Common myeloid progenitor, CD34-positive (primary cell): ENCODE measurements at places on chromosomes 3 and 15.

DNA sequence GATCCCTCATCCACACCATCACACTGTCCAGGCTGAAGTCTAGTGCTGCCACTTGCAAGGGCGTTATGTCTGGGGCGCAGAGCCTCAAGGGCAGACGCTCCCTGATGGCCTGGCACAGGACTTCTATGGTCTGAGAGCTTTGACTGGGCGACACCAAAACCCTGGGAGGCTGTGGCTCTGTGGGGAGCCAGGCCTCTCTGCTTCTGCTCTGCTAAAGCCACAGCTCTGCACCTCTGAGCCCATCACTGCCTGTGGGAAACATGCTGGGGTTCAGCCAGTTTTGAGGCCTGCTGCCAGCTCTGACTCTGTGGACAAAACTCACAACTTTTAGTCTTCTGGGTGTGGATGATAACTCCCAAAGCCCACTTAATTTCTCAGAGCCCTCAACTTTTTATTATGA is 6.3 kb upstream of the LCTL start:
- no peak for DNase-seq

- DNase-seq = no peak
Measured at GRCh38 chr3:42996633-42997075, 17.5 kb downstream of the GASK1A start.

- DNase-seq = no peak
Measured at GRCh38 chr3:148625991-148626390, 71.7 kb upstream of the AGTR1 start.

GRCh38 chr15:68618394-68618793 is 39.6 kb downstream of the CORO2B start:
- no peak for DNase-seq

- DNase-seq = no peak
Measured at GRCh38 chr3:46289551-46289950, 47.3 kb downstream of the CCR3 start.

DNA sequence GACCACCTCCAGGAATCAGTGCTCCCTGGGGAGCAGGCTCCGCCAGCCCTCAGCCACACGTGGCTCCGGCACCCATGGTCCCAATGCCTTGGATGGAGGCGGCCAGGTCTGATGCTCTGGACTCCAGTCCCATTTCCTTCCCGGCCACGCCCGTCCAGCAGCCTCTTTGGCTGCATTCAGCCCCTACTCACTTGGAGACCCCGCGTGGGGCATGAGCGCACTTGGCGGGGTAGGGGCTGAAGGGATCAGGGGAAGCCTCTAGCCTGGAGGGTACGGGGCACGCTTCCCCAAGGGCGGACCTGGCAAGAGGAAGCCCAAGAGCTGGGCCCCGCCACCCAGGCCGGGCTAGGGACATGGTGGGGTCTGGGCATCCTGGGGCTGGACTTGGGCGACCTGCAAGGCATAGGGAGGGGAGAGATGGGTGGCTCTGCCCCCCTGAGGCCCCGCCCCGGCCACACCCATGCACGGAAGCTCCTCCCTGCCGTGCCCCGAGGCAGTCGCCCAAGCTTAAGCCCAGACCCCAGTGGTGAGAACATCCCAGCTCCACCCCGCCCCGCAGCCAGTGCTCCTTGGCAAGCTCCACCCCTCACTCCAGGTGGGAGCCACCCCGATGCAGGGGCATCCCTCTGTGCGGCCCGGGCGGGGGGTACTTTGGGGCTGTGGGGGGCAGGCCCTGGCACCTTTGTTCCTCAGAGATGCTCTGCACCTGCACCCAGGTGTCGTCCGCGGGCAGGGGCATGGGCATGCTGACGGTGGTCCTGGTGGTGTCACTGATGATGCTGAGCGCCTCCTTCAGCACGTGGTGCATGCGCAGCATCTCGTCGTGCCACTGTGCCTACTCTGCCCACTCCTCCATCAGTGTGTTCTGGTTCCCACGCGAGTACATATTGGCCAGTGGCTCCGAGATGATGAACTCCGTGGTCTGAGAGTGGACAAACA is 163.5 kb downstream of the GOLGA6L4 start:
- DNase-seq = no peak

DNA sequence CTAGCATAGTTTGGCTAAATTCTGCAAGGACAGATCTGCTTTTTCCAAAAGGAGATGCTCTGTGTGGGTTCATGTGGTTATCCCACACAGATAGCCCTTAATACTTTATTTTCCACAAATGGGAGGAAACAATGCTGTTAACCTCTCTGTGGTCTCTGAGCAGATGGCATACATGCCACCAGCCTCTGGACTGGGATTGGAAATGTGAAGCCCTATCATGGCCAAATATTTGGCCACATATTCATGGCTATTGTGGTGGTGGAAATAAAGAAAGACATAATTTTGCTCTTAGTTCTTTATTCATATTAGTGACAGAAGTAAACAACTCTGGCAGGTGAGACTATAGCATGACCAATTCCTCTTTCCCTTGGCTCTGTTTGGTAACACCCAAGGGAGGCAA is 726.2 kb downstream of the ROBO1 start:
- no peak for DNase-seq

DNA sequence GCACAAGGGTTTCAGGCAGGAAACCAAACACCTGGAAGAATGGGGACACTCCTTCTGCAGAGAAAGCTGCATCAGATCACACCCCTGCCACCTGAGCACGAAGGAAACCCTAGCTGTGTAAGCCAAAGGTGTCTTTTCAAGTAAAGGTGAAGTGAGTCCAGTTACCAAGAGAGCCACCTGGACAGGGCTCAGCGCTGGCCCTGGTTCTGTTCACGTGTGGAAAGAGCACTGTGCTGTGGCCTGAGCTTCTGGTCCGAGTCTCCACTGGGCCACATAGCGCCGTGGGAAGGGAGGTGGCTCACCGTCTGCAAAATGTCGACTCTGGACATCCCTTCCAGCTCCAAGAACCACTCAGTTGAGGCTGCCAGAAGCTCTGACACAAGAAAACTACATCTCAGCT is 151.1 kb downstream of the ADAMTS17 start:
- no peak for DNase-seq

DNA sequence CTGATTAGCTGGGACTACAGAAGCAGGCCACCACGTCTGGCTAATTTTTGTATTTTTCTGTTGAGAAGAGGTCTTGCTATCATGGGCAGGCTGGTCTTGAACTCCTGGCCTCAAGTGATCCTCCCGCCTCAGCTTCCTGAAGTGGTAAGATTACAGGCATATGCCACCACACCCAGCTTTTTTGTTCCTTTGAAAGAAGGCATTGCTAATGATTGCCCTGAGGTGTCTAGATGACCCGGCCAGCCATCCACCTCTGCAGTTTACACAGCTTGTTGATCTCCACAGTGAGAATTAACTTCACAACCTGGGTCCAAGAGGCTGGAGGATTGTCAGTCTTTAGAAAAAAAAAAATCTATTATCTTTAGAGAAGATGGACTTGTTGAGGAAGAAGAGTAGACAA is 58.7 kb downstream of the SMAD3 start:
- no peak for DNase-seq

GRCh38 chr3:188150982-188151381 is 3.0 kb upstream of the LPP start:
- no peak for DNase-seq

DNA sequence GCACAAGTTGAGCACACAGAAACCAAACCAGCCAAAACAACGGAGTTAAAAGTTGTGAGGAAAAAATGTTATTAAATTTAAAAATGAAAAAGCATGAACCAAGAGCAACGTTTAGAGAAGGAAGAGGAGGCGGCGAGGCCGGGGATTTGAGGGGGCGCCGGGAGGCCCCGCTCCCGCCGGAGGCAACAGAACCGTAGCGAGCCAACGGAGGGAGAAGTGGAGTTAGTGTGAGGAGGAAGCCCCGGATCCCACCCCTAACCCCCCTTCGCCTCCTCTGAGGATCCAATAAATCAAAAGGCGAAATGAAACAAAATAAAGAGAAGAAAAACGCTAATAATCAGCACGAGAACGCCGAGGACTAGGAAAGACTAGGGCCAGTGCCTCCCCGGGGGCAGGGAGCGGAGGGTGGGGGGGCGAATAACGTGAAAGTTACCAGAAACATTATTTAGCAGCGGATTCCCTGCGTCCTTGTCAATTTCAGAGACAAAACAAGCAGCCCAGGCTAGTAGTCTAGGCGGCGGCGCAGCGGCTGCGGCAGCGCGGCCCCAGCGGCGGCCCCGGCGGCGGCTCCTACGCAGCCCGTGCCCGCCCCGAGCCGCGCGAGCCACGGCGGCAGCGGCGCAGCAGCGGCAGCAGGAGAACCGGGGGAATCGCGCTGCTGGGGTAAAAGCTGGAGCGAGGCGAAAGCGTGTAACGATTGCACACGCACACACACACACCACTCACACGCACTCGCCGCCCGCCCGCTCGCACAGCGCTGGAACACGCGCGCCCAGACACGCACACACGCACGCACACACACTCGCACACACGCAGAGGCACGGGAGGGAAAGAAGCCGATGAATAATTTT is 1.7 kb downstream of the MEIS2 start:
- peak; percentile 61 for DNase-seq

DNA sequence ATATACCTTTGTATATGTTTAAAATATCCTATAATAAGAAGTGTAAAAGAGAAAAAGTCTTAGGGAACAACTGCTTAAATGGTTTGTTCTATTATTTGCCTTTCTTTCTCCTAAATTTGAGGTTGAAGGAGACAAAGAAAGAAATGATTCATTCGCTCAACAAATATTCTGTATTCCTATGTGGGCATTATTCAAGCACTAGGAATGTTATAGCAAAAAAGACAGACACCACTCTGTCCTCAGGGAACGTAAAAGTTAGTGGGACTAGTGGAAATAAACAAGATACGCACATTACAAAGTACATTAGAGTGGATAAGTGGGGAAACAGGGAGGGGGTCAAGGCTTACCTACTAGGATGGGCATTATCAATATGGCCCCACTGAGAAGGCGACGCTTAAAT is 332.2 kb downstream of the LPP start:
- DNase-seq = no peak

DNA sequence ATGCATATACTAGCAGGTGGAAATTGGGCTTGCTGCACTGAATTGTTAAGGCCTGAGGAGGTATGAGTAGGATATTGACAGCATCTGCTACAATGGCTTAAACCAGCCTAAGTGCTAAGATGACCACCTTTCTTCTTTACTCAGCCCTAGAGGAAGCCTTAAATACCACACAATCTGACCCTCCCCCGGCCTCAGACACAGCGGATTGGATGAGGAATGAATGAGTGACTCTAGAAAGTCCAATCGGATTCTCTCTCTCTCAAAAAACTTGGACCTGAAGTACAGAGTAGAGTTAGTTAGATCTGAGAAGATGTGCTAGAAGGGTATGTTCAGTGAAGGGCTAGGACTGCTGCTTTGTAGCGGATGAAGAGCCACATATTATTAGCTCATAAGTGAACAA is 39.9 kb upstream of the C3orf49 start:
- DNase-seq = no peak

DNA sequence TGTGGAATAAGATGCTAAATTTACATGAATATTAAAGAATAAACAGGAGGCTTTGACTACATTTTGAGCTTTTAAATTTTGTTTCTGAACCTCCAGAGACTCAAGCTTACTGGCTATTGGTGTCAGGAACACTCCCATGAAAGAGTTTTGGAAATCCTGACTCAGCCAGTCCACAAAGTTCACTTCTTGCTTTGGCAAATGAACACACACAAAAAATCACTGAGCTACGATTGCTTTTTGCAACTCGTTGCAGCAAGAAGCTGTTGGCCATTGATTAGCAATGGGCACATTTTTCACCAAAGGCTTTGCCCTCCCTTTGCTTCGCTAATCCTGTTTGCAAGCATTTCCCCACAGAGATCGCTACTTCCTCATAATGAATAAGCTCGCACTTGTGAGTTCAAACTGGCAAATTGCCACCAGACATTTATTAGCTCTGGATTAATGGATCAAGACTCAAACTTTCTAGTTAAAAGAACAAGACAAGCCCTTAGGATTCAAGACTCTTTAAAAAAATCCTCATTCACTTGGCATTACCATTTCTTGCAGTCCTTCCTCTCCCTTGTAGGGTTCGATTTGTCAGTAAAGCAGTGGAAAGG is 343.2 kb upstream of the ONECUT1 start:
- peak; percentile 50 for DNase-seq

DNA sequence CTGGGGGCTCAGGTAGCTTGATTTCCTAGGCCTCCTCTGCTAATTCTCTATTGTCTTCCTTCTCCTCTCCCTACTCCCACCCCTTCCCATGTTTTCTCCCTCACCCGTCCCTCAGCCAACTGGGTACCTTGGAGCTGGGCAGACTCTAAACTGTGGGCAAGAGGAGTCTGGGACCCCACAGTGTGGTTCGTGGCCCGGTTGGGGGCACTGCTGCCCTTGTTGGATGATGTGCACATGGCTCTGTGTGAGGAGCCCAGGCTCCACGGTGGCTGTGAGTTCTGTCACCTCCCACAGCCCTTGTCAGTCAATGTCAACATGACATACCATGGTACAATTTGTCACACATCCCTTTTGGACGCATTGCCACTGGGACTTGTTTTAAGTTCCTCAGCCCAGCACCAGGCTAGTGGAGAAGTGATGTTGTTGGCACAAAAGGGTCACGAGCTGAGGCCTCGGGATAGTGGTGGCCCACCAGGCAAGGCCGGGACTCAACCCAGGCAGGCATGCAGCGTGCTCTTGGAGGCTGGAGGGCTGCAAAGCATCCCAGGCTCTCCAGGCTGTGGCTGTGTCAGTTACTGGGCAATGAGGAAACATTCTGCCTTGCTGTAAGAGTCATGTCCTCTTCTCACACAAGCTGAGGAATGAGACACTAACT is 142.3 kb downstream of the TLE3 start:
- DNase-seq = no peak

- no peak for DNase-seq
Measured at GRCh38 chr15:48244921-48245320, 38.8 kb downstream of the SLC12A1 start.

DNA sequence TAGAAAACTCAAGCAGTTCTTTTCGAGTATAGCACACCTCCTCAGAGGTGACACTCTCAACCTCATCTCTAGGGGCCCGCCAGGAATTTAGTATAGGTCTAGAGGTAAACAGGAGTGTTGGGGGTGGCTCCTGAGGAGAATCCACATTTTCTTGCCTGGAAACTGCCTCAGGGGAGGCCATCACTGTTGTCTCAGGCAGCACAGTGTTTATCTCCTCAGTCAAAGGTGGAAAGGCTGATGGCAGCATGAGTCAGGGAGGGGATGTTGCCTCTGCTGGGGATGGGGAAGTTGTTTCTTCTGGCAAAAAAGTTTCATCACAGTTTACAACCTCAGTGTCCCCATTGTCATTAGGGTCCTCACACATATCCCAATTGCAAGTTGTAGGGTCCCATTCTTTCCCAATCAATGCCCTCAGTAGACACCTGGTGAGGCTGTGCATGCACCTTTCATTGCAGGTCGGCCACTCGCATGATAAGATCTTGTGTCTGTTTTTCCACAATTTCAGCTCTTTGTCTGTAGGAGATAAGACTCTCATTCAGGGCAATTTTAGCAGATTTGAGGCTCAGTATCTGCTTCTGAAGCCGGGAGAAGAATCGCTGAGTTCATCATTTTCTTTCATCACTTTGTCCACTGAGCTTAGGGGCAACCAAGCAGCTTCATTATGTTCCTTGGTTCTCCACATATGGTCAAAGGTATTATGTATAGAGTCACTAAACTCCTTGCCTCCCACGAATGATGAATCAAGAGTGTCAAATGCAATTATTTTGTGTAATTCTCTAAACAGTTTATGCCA is 25.8 kb downstream of the NAALADL2 start:
- no peak for DNase-seq

GRCh38 chr3:112767177-112767576 is 79.5 kb downstream of the CD200R1L start:
- DNase-seq = no peak

GRCh38 chr3:149122721-149123578 is 6.5 kb upstream of the HPS3 start:
- DNase-seq = no peak

GRCh38 chr3:134892326-134892725 is 97.3 kb downstream of the EPHB1 start:
- DNase-seq = no peak

GRCh38 chr3:114565216-114565615 is 271.4 kb downstream of the TIGIT start:
- no peak for DNase-seq
